ENCODE measurements at places on chromosomes 6 and 20. TPM values are rescaled to one million over a fixed set of nuclear protein-coding genes. Genes with fewer than 3 reads are reported as not detected.

The BPIFB2 gene
- total RNA-seq: not detected

The KIF6 gene
- total RNA-seq: 0.17 TPM

The FNDC1 gene
- total RNA-seq: 19.9 TPM

The TGM2 gene
- total RNA-seq: 0.18 TPM

The BLTP3A gene
- total RNA-seq: 23.3 TPM

The RBPJL gene
- total RNA-seq: not detected

The ULBP3 gene
- 4.3 TPM for total RNA-seq

The NMBR gene
- total RNA-seq: not detected

The ZC2HC1B gene
- total RNA-seq: not detected

The STMND1 gene
- not detected for total RNA-seq

The FRK gene
- total RNA-seq: 0.46 TPM

The HTR1B gene
- total RNA-seq: not detected

The BNIP5 gene
- not detected for total RNA-seq

The ZBTB46 gene
- total RNA-seq: 1.1 TPM

The ALDH8A1 gene
- not detected for total RNA-seq

The PLEKHG1 gene
- 26.3 TPM for total RNA-seq

The TDRD6 gene
- total RNA-seq: 4.5 TPM

The ZBTB22 gene
- total RNA-seq: 14.1 TPM

The CNKSR3 gene
- total RNA-seq: not detected

The REM1 gene
- not detected for total RNA-seq

The MATN4 gene
- not detected for total RNA-seq

The RPP21 gene
- 50.4 TPM for total RNA-seq

The TCF19 gene
- total RNA-seq: 54.5 TPM

The RALGAPB gene
- total RNA-seq: 40.0 TPM

The PIGT gene
- 79.4 TPM for total RNA-seq

The SOX4 gene
- total RNA-seq: 78.1 TPM

The PAK5 gene
- not detected for total RNA-seq

The FAXC gene
- not detected for total RNA-seq

The C20orf96 gene
- 12.6 TPM for total RNA-seq

The NDUFAF5 gene
- 35.4 TPM for total RNA-seq

The ZNF311 gene
- total RNA-seq: not detected

The AGER gene
- 29.9 TPM for total RNA-seq

The ZNF334 gene
- total RNA-seq: not detected

The FOXP4 gene
- 26.7 TPM for total RNA-seq

The SLC2A10 gene
- not detected for total RNA-seq

The ZNF341 gene
- 6.8 TPM for total RNA-seq

The PIM1 gene
- 35.8 TPM for total RNA-seq

The TBX18 gene
- total RNA-seq: not detected

The TFAP2D gene
- not detected for total RNA-seq

The PAX1 gene
- not detected for total RNA-seq

The CNR1 gene
- 246 TPM for total RNA-seq

The CUL9 gene
- total RNA-seq: 32.9 TPM

The PNPLA1 gene
- total RNA-seq: not detected

The TENT5A gene
- total RNA-seq: not detected

The OTOR gene
- total RNA-seq: not detected

The SFTA2 gene
- total RNA-seq: not detected

The SAPCD1 gene
- total RNA-seq: 66.8 TPM
